ENCODE measurements at places on chromosomes 3 and 15.

DNA sequence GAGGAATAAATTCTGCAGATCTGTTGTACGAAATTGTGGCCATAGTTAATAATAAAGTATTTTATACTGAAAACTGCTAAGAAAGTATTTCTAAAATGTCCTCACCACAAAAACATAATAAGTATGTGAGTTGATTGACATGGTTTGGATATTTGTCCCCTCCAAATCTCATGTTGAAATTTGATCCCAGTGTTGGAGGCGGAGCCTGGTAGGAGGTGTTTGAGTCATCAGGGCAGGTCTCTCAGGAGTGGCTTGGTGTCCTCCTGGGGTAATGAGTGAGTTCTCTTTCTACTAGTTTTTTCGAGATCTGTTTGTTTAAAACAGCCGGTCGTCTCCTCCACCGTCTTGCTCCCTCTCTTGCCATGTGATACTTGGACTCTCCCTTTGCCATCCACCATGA lies 424.1 kb upstream of the KCNMB2 start:
- DNase-seq, result no peak

GRCh38 chr3:88882121-88882520 lies 225.3 kb upstream of the EPHA3 start:
- DNase-seq, result no peak

DNA sequence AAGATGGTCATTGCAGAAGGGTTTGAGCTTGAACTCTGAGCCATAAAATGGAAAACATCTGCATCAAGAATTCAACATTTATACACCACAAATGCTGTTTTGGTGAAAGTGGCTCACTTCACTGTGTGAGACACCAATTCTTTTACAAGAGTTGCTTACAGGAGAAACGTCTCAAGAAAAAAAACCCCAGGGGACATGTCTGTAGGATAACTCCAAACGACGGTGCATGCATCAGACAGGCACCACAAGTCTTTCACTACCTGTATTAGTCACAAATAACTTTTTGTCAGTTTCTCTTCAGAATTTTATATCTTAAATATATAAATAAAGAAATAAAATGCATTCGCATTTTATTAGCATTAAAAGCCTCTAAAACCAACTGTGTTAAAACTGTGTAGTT lies 164.3 kb downstream of the EFHB start:
- DNase-seq, result no peak

GRCh38 chr15:36529296-36530011 lies 50.0 kb upstream of the CDIN1 start:
- DNase-seq, result no peak

DNA sequence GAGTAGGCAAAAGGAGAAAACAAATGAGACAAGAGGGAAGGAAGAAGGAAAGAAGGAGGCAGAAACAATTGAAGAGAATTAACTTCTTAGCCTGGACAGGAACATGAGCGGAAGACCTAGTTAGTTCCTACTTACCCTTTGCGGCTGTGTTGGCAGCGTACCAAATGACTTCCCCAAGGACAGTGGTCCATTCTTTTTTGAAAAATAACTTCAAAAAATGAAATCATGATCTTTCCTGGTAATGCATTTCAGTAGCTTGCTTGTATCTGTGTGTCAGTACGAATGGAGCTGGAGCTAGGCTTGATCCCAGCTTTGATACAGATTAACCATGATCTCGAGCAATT lies 41.5 kb upstream of the CFAP161 start:
- DNase-seq, result no peak

- no peak for DNase-seq
Observed at GRCh38 chr15:23565395-23566070, at the start of gene MKRN3. Gene MKRN3, plus strand, starts transcription at chr15:23565674. Its CDS starts 109 bp downstream, at chr15:23565783.

- no peak for DNase-seq
Observed at GRCh38 chr3:62558549-62559112, 185.3 kb upstream of the FEZF2 start.

- DNase-seq, result no peak
Observed at GRCh38 chr15:76233921-76234320, 77.3 kb downstream of the ETFA start.

- DNase-seq, result no peak
Observed at GRCh38 chr3:6282918-6283317, 578.0 kb upstream of the GRM7 start.

- no peak for DNase-seq
Observed at GRCh38 chr3:190865419-190865818, 2.9 kb upstream of the GMNC start.

DNA sequence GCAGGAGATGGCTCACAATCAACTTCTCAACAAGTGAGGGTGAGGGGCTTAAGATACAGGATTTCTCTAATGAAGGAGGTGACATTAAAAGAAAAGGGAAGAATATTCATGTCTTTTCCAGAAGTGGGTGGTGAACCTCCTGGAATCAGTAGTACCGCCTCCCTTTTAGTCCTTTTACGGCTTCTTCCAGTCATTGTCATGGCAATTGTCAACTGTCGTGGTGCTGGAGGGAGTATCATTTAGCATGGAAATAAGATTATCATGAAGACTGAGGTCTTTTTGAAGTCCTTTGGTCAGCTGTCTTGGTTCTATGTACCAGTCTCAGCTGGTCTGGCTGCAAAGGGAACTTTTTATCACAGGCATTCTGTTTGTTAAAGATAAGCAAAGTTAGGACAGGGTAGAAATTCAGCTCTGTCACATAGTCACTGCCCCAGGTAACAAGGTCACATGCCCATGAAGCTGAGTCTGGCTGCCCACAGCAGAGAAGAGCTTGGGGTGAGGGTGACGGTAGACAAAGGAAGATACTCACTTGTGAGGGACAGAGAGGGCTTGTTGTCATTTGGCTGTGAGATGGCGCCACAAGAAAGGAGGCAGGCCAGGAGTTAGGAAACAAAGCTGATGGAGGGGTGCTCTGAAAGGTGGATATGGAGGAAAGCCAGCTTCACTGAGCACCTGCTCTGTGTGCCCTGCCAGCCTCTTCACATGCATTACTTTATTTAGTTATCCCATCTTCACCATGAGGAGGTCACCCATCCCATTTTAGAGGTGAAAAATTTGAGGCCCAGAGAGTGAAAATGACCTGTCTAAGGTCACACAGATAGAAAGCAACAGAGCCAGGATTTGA lies 228.2 kb upstream of the TRIM42 start:
- DNase-seq, result no peak

- DNase-seq, result no peak
Observed at GRCh38 chr3:111761309-111761795, 97.7 kb upstream of the PHLDB2 start.

DNA sequence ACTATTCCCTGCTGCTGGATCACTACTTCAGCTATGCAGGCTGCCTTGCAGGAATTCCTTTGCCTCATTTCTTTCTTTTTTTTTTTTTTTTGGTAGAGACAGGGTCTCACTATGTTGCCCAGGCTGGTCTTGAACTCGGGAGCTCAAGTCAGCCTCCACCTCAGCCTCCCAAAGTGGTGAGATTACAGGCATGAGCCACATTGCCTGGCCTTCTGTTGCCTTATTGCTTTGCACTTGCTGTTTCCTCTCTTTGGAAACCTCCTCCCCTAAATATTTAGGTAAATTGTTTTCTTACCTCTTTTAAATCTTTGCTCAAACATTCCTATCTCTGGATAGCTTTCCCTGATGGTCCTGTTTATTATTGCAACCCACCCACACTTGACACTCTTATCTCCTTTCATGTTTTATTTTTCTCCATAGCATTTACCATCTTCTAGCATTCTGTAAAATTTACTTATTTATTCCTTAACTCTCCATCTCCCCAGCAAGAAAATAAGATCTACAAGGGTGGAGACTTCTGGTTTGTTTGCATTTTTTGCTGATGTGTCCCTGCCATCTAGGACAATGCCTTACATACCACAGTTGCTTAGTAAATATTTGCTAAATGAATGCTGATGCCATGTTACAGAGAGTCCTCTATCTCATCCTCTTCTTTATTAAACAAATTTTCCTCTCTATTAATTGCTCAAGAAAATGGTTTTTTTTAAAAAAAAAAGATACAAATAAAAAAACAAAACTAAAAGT lies 134.8 kb downstream of the P2RY1 start:
- no peak for DNase-seq

DNA sequence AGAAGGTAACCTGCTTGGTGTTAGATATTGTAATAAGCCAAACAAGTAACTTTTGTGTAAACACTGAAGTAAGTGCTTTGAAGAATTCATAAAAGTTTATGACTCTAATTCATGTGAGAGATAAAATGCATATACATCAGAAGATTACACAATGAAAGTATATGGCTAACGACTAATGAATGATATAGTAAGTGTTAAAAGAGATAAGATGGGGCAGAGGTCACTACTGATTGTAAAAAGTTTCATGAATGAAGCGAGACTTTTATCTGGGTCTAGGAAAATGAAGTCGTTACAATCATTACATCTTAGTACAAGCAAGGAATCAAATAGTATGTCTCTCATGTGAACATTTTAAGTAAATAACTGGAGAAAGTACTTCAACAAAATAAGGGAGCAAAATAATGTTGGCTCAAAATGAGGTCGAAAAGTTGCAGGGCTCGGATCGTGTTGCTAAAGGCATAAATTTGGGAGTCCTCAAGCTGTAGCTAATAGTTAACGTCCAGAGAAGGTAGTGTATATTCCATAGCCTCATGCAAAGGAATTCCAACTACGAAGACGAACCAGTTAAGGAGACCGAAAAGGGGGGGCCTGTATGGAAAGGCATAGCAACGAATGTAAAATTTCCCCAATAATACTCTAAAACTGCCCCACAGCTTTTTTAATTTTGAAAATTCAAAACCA lies 984 bp upstream of the DUT start:
- DNase-seq, result no peak

- DNase-seq, result no peak
Observed at GRCh38 chr3:77931255-77932009, 891.5 kb downstream of the ROBO2 start.

GRCh38 chr3:162329514-162329913 lies 832.9 kb downstream of the OTOL1 start:
- no peak for DNase-seq

DNA sequence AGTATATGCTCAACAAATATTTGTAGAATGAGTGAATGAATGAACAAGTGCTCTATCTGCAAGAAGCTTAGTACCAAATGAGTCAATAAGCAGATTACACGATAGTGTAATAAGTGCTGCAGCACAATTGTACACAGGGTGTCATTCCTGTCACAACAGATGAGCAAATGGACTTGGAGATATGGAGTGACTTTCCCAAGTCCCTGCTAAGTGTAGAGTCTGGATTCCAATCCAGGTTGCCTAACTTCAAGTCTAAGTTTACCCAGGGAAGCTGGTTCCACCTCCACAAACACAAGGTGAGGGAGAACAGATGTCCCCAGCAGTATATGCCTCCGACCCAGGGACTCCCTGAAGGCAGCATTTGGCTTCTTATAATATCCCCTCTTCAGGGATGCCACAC lies 77.7 kb upstream of the RAD18 start:
- DNase-seq, result no peak

DNA sequence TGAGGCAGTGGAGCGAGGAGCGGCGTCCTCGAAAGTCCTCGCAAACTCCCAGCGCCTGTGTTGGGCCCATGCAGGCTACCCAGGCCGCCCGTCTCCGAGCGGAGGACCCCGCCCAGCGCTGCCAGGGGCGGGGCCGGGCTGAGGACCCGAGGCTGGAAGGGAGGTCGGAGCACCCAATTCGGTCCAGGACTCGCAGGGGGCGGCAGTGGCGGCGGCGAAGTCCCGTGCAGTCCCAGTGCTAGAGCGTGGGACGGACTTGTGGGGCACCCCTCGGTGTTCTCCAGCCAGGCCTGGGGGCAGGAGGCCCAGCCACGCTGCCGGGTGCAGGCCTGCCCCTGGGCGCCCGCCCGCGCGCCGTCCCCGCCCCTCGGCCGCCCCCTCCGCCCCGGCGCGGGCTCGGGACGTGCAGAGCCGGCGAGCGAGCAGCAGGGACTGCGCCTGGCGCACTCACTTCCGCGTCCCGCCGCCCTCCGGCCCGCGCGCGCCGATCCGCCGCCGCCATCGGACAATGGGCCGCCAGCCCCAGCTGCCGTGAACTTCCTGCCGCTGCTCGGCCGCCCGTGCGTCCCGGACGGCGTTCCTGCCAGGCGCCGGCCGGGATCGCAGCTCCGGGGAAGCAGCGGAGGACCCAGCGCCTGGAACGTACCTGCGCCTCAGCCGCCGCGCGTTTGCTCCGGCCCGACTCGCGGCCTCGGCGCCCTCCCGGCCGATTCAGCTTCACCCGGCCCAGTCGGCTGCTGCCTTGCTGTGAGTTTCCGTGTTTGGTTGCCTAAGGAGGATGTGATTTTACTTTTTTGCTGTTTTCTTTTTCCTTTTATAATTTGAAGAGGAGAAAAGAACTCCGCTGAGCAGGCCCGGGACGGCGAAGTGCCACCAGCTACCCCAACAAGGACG lies 596 bp upstream of the LIMD1 start:
- no peak for DNase-seq

- no peak for DNase-seq
Observed at GRCh38 chr15:61091289-61091616, 137.8 kb downstream of the RORA start.

DNA sequence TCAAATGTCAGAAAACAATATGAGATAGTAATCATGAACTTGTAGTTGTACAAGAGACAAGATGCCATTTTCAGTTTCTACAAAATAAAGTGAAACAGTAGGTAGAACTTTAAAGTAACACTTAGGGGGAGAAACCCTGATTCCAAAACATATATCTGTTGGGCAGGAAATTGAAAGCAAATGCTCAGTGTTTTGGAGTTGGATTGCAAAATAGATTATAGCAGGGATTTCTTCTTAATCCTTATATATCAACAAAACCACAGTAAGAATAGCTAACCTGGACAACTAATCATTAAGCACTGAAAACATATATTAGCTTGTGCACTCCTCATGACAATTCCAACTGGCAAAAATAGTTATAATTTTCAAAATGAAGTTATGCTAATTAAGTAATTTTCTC lies 46.9 kb downstream of the COMMD2 start:
- DNase-seq, result no peak

DNA sequence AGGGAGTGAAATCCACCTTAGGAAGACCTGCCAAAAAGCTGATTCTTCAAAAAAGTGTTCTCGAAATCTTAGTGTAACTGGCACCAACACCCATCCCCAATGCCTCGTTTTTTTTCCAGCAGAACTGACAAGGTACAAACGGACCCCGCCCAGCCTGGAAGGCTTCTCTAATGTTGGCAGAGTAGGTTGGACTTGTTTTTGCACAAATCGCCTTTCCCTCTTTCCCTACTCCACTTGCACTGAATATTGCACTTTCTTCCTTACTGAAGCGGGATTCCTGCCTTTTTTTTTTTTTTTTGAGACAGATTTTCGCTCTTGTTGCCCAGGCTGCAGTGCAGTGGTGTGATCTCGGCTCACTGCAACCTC lies 544 bp upstream of the TIMMDC1 start:
- DNase-seq, result no peak

DNA sequence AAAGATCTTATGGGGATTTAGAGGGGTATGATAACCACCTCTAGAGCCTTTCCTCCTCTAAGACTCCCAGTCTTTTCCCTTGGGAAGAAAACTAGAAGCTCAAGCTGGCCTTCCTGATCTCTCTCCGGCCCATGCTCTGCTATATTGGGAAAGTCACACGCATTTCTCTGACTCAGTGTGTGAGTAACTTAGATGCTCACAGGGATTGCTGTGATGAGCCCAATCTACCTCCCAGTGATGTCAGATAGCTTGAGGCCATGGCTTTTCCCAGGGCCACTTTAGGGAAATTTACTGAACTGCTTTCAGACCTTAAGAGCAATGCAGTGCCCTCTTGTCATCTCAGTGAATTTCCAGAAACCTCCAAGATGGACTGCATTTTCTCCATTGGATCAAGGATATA lies 8.6 kb upstream of the ST8SIA2 start:
- no peak for DNase-seq

Data from DMS79 (cell line).